Kasumi-1 (cell line): ENCODE measurements at places on chromosomes 6 and 20.
A peak's percentile ranks its signal among the peaks of the same experiment; 100 is the strongest.

DNA sequence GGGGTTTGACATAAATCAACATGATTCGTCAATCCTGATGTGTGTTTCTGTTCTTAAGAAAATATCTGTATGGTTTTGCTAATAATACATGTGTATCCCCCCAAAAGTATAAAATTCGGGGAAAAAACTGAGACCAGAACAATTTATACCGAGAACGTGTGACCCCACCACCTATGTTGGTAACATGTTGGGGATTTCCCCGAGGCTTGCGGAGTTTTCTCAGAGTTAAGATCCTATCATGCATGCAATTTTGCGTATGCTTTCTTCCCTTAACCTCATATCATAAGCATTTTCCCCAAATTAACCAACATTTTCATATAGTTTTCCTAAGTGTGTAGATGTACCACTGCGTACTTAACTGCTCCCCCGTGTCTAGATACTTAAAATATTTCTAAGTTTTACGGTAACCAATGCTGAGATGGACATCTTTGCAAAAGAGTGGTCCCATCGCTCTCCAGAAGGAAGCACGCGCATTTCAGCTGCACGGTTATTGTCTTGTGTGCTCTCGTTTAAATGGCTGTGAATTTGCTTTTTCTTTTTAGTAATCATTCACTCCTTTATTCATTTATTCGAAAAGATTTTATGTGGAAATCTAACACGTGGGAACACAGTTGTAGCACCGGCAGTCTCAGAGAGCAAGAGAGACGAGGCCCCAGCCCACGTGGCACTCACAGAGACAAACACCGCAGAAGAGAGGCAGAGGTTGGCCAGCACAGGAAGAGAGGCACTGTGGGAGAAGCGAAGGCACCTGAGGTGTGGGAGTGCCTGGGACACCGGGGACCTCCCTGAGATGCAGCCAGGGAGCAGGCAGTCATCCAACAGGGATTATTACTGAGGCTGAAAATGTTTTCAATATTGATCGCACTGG, 13.2 kb upstream of the IRF4 start:
- no peak for DNase-seq

DNA sequence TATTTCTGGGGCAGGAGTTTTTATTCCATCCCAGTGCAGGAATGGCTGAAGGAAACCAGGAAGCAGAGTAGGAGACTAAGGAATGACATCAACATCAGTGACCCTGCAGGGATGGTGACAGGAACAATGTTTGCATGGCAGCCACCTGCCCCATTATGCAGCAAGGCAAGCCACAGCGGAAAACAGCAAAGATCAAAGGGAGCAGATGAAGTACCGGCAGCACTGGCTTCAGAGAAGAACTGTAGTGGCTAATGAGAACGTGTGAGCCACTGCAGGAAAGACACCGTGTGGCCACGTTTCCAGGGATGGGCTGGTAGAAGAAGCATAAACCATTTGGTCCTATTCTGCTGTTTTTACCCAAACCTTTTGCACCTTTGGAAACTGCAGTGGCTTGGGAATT, 52.9 kb upstream of the TAB2 start:
- DNase-seq = no peak

- no peak for DNase-seq
These were observed 11.9 kb downstream of the OR12D1 start for GRCh38 chr6:29426654-29427053.

DNA sequence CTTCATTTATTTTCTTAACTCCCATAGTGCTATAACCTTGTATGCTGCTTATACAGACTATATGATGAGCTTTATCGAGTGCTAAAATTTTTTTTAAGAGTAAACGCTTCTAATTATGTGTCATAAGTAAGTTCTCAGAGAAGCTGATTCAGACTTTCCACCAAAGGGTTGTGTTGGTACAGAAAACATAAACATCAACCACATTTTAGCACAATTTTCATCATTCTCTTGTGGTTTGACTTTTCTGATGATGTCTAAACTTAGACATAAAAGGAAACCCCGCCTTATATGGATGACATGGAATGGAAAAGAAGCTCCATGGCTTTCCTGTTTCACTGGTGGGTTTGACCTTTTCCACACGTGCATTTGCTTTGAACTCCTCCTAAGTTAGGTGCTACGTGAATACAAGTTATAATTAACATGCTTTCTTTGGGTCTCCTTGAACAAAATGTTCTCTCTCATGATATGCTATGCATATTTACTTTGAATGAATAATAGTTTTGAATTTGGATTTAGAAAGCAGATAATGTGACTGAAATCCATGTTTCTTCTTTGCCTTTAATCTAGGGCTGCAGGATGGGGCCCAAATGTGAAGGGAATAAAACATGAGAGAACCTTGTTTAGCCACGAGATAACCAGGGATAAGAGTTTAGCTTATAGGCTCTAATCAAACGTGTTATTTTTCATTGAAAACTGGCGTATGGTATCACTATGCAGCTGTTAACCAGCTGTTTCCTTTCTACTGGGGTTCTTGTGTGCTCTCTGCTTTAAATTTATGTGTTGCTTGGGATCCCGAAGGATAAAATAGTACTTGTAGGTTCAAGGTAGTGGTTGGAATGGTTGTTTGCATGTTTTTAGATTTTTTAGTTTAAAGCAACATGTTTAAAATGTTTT, 127.1 kb upstream of the AHI1 start:
- DNase-seq = no peak

DNA sequence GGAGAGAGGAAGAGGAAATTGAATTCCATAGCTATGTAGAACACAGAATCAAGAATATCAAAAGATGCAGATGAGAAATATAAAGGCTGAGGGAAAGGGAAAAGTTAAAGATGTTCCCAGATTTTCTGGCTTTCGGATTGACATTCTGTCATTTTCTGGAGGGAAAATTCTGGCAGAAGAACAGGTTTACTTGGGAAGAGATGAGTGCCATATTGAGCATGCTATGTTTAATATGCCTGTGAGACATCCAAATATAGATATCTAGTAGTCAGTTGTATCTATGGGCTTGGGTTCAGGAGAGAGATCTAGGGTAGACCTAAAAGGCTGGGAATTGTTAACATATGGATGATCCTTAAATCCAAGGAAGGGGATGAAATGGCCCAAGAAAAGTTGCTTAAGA, 181.9 kb upstream of the ARG1 start:
- no peak for DNase-seq

DNA sequence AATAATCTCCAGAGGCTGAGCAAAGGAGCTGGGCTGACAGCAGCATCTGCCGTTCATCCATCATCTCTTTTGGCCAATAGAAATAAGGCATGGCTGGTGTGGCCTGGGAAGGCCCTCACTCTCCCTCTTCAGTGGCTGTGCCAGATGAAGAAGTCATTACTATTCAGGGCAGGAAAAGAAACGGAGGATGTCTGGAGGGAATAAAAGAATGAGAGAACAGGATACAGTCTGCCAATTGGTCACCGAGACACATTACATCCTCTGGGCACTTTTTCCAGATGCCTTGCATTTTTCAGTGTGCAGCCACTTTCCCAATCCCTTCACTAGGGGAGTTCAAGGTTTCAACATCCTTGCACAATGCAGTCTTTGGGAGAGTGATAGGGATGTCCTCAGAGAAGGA, 32.2 kb upstream of the VGLL2 start:
- no peak for DNase-seq

DNA sequence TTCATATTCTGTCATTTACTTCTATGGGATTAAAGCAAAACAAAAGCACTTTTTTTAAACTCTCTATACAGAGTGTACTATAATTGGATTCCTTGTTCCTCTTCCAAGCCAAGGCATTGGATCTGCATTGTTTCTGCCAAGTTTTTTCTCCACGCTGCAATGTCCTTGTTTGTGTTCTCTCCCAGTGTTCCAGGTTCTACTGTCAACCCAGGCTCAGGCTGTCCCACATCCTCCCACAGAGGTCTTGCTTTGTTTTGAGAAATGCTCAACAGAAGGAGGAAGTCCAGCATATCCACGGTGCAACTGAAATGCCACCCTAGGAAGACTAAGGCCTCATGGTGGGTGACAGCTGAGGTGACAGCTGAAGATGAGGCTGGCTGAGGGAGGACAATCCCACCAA, 287.1 kb upstream of the PRDM1 start:
- peak; percentile 18 for DNase-seq

DNA sequence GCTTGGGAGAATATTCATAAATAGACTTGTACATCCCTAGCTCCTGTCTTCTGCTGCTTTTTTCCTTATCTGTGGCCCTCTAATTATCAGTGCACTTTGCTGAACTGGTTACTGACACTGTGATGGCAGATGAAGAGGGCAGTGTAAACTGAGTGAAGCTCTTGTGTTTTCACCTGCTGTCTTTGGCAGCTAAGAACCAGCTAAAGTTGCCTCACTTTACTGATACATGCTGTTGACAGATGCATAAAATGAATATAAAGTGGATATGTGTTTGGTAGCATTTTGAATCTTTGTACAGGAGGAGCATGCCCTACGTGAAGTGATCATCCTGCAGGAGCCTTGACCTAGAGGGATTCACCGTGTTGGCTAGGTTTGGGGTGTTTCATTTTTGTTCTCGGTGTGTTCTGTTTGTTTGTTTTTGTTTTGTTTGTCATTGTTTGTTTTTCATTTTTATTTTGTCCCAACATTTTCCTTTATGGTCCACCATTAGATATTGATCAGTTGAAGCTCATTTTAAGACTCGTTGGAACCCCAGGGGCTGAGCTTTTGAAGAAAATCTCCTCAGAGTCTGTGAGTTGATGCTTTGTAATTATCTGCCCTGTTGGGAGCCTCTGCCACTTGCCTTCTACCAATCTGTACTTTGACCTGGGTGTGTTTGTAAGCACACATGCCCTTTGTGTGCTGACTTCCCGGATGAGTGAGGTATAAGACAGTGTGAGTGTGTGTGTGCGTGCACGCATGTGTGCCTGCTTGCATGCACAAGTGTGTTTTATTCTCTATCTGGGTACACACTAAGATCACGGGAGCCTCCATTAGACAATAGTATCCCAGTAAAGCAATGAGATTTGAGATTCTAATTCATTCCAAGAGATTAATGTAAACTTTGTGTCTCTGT, 34.6 kb upstream of the MAPK13 start:
- no peak for DNase-seq

DNA sequence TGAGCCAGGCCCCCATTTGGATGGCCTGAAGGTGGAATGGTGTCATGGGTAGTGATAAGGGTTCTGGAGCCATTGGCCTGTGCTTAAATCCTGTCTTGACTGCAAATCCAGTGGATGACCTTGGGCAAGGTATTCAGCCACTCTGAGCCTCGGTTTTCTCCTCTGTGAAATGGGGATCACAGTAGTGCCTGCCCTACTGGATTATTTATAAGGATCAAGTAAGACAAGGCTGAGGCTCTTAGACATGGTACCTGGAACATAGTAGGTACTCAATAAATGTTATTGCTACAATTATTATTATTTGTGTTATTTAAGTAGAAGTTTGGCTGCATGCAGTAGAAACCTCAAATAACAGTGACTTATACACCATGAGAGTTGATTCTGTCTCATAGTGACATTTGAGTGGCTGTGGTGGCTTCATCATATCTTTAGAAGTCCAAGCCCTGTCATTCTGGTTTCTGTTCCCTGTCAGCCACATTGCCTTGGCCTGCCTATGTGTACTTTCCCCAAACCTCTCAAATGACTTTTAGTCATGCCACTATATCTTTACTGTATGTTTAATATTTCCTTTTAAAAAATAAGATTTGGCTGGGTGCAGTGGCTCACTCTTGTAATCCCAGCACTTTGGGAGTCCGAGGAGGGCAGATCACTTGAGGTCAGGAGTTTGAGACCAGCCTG, 37.6 kb upstream of the CHMP4B start:
- no peak for DNase-seq

- DNase-seq = no peak
These were observed at the start of gene HMGCLL1 for GRCh38 chr6:55578537-55579363. Gene HMGCLL1, minus strand, starts transcription at chr6:55579192. Its CDS starts 137 bp downstream, at chr6:55579055.

- peak; percentile 99 for DNase-seq
These were observed at the start of gene SPAG4 for GRCh38 chr20:35615667-35616464. Gene SPAG4, plus strand, starts transcription at chr20:35615829. Its CDS starts 175 bp downstream, at chr20:35616004.

DNA sequence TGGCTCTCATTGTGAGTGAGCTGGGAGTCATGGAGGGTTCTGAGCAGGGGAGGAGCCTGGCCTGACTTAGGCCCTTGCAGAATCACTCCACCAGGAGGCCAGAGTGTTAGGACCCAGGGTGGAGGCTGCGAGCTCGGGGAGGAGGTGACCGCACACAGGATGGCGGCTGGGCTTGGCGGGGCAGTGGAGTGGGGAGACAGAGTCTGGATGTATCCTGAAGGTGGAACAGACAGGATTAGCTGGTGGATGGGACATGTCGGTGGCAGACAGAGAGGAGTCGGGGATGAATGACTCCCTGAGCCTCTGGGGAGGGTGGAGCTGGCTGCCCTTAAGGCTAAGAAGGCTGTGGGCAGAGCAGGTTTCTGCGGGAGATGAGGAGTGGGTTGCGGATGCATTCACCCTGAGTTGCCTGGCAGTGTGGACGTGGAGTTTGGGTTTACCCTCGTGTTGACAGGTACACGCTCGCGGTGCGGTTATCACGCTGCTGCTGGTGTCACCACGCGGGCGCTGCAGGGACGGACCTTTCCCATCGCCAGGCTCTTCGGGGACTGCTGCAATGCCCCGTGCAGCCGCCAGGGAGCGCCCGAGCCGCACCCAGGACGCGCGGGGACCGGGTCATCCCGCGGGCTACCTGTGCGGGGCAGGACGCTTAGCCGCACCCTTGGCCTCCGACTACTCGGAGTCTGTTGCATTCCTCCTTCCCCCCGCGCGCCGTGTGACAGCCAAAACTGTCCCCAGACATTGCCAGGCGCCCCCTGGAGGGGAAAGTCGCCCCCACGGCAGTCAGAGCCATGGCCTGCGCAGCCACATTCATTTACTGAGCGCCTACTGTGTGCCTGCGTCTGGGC, 43.0 kb upstream of the PTGIS start:
- peak; percentile 66 for DNase-seq

GRCh38 chr6:90362318-90362717, 65.7 kb upstream of the BACH2 start:
- DNase-seq = no peak

DNA sequence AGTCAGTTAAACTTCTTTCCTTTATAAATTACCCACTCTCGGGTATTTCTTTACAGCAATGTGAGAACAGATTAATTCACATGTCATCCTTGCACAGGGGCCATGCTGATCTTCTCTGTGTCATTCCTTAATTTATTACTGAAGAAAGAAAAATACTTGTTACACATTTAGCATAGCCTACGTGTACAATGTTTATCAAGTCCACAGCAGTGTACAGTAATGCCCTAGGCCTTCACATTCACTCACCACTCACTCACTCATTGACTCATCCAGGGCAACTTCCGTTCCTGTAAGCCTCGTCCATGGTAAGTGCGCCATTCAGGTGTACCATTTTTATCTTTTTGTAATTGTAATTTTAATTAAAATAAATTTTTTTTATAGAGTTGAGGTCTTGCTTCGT, 73.6 kb downstream of the RSPH3 start:
- DNase-seq = no peak

DNA sequence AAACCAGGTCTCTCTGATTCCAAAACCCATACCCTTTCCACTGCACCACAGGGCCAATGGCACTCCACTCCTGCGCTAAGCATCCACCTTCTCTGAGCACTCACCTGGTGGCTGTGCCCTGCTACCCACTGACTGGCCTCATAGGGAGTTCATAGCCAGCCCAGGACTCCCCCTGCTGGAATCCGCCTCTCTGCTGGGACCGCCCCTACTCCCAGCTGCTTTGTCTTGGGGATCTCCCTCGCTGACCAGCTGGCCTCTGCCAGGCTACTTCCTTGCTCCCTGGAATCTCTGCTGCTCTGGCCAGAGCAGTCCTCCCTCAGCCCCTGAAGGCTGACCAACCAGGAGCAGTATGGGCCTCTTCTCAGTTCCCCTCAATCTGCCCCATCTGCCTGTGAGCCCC, 129.7 kb downstream of the FAXC start:
- no peak for DNase-seq
